PC-9 (cell line): ENCODE measurements at places on chromosomes 12 and 14.

DNA sequence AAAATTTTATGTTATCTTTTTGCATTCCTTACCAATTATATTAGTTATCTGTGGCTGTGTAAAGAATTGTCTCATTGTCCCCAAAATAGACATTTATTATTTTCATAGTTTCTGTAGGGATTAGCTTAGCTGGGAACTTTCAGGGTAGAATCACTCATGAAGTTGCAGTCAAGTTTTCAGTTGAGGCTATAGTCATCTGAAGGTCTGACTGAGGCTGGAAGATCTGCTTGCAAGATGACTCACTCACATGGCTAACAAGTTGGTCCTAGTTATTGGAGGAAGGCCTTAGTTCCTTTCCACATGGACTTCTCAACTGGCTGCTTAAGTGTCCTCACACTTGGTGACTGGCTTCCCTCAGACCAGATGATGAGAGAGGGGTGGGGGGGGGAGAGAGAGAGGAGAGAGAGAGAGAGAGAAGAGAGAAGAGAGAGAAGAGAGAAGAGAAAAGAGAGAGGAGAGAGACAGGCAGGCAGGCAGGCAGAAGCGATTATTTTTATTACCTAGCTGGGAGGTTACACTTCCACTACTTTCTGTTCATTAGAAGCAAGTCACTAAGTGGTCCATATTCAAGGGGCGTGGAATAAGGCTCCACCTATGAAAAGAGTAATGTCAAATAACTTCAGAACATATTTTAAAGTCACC is 6.4 kb downstream of the AP5M1 start:
- no peak for DNase-seq

GRCh38 chr14:66974397-66975025 is 214.7 kb upstream of the GARIN2 start:
- peak; percentile 67 for DNase-seq

DNA sequence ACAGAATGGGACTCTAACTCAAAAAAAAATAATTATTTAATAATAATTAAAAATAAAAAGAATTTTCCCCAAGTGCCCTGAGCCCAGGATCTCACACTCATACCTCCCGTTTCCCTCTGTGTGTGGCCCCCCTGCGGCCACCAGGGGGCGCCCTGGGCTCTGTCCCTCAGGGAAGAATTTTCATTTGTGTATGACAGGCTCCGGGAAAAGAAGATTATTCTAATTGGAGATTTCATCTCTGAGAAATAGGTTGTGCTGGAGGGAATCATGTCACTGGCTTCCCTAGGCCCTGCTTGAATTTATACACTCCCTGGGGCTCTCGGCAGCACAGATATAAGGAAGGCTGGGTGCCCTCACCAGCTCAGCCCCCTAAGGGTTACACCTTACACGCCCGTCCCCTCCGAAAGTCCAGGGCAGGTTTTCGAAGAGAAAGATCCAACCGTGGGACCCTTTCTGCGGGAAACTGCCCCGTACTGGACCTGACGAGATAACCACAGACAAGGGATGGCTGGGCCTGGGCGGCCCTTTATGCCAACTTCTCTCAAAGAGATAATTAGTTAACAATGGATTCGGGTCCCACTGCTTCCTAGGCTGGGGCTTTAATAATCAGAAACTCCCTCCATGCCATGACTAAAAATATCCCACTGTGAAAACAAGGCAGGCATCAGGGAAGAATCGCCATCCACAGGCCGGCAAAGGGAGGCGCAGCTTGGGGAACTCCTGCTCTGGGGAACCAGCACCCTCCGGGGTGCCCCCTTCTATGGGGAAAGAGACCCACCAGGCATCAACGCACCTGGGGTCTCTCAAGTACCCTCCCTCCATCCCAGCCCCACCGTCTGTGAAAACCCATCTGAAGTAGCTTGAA is 80.7 kb downstream of the KDM2B start:
- DNase-seq = peak; percentile 39

- no peak for DNase-seq
These were observed 79.9 kb downstream of the BCL11B start for GRCh38 chr14:99192028-99192621.

- no peak for DNase-seq
These were observed 24.7 kb upstream of the OR6J1 start for GRCh38 chr14:22668863-22669262.

DNA sequence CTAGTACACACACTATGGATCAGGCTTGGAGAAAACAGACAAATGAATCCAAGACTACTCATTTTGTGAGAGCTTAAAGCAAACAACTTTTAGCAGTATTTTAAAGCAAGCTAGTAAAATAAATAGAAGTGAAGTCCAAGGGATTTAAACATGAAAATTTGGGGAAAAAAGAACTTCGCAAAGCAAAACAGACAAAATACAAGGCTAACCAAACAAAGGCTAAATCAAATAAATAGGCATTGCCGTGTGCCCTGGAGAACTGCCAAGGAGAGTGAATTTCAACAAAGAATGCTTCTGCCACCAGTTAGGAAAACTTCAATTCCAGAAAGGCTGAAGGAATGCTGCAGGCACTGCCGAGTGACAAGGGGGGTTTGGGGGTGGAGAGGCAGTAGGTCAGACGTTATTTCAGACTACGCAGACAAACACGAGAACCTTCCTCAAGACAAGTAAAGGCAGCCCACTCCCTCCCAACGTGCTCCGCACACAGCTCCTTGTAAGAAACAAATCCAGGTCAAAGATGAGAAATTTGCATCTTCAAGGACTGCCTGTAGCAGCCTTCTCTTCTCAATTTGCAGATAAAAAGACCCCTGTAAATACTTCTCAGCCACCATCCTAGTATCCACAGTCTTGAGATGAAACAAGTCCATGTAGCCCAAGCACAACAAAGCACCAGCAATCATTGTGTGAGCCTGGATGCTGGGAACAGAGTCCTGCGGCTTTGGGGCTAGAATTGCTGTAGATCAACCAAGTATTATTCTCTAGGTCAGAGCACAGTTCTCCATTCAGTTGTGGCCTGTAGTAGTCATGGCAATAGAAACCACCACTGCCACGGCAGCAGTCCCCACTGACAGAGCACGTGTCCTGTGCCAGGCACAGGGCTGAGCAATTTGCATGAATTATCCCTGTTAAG is 43.3 kb downstream of the EFCAB11 start:
- DNase-seq = no peak

DNA sequence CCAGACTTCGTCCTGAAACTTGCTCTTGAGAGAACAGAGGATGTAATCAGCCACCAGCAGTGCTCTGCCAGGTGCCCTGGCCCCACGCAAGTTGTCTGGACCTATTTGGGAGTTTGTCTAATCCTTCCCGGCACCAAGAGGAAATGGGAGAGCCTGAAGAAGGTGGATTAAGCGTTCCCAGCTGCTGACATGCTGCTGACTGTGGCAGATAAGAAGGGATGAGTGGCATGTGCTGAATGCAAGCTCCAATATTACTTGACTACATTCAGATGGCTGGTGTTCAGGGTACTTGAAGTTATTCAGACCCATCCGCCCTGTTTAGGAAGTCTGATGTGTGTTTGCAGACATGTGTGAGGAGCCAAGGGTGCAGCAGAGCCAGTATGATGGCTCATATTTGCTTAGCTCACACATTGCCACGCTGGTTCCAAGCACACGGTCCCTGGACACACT is 440.6 kb upstream of the CCDC196 start:
- no peak for DNase-seq

DNA sequence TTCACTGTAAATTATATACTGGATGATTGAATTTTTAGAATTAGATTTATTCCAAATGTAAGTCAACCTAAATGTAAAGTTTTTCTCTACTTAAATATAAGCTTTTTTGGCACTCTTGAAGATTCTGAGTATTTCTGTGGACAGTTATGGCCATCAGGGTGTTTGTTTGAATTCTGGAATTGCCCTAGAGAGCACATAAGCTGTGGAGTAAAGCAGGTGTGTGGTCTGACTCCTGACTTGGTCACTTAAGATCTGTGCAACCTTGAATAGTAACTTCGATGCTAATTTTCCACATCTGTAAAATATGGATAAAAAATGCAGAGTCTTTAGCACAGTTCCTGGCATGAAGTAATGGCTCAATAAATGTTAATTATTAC is 64.4 kb downstream of the FUT8 start:
- DNase-seq = no peak

GRCh38 chr12:53338017-53338416 is 1.9 kb upstream of the SP7 start:
- DNase-seq = no peak

- DNase-seq = no peak
These were observed 7.4 kb downstream of the CIT start for GRCh38 chr12:119869720-119870119.

GRCh38 chr14:89906000-89906399 is 48.5 kb downstream of the EFCAB11 start:
- no peak for DNase-seq

DNA sequence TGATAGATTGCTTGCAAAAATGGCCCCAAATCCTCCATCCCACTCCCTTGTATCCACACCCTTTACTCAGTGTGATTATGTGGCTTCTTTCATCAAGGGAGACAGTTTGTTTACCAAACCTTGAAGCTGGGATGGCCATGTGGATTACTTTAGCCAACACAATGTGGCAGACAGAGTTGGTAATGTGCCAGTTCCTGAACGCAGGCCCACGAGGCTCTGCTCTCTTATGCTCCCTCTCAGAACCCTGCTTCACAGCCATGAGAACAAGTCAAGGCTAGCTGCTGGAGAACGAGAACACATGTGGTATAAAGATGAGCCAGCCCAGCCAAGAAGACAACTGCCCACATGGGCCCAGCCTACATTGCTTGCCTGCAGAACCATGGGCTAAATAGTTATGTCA is 162.3 kb downstream of the NDUFA12 start:
- DNase-seq = no peak

GRCh38 chr12:52434760-52435530 is 774 bp upstream of the KRT75 start:
- DNase-seq = no peak

DNA sequence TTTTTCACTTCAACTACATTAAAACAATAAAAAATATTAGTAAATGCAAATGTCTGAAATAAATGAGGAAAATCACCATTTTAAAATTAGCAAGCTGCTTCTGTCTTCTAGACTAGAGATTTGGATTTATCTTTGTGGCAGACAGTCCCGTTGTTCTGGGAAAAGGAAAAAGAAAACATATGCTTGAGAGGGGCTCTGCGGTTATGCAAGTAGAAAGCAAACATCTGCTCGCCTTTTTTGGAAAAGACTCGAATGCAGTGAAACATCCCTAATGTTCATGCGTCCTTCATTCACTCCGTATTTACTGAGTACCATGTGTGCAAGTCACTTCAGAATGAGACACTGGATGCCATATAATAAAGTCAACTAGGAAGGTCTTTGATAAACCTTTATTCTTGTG is 44.9 kb downstream of the IFNG start:
- DNase-seq = no peak

DNA sequence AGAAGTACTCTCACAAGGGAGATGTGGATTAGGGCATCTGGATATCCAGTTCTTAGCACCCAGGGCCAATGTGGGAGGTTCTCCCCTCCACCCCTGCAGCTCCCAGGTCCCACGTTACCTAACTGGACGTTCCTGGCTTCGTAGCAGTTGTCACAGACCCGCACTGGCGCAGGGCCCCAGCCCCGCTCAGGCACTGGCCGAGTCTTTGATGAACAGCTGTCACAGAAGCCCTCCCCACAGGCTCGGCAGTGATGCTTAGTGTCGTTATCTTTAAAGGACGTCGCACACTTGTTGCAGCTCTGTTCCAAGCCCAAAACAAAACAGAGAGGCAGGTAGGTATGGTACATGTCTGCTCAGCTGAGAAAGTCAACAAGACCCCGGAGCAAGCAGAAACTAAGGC is 48.4 kb downstream of the DCAF4 start:
- no peak for DNase-seq

DNA sequence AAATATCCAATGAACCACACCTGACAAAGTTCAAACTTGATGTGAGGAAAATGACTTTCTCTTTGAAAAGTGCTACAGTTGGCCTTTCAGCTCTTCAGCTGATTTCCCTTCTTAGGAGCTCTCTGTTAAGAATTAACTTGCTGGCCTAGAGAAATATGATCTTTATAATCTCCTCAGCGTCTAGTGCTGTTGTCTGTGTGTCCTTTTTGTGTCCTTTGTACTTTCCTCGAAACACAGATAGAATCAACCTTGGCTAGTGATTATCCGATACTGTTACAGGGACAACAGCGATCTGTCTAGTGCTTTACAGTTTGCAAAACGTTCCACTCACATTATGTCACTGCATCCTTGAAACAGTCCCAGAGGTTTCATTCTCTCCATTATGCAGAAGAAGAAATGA is 162.8 kb upstream of the RMST start:
- no peak for DNase-seq

DNA sequence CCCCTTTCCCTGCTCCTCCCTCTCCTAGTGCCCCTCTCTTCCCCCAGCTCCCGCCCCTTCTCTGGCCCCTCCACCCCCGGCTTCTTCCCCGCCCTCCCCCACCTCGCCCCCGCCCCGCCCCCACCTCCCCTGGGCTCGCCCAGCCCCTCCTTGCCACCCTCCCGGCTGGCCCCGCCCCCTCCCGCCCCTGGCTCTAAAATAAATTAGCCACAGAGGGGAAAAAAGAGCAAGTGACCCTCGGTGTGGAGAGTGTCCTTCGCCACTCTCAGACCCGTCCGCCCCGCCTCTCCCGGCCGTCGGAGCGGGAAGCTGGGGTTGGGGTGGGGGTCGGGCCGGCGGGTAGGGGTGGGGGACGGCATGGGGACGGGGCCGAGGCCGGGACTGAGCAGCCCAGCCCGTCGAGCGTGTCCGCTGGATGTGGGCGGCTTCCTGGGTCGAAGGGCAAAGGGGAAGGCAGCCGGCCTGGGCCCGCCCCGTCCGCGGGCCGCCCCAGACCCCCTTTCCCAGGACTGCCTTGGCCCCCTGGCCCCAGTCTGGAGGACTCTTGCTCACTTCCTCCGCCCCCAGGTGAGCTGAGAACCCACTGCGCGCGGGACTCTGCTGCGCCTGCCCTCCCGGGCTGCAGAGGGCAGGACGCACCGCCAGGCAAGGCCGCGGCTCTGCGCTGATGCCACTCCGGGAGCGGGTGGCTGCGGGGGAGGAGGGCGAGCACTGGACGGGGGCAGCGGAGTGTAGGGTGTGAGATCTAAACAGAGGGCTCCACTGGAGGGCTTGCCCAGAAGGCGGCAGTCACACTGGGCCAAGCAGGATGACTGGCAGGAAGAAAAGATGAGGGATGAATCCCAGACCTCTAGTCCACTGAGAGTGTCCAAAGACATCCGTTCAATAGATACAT is 570 bp upstream of the FIGNL2 start:
- no peak for DNase-seq

- no peak for DNase-seq
These were observed 8.2 kb upstream of the MIS18BP1 start for GRCh38 chr14:45261209-45261608.

DNA sequence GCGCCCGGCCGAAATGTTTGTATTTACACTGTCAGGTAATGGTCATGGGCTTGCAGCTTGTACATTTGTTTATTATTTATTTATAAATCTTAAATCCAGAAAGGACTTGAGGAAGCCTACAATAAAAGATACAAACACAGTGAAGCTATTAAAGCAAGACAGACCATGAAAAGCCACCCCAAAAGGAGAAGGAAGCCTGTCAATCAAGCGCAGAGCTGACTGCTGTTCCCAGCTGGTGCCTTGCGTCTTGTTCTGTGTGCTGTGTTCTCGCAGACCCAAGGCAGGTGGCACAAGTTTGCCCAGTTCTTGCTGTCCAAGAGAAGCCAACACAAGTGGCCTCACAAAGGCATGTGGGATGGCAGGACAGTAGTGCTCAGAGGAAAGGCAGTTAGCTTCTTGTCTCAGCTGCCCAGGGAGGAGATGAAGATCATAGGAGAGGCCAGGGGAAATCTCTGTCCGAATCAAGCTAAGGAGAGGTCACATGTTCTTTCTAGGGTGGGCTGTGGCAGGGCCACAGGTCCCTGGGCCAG is 73.2 kb downstream of the SLC25A47 start:
- DNase-seq = no peak

GRCh38 chr12:54294152-54294952 is 6.5 kb downstream of the NFE2 start:
- DNase-seq = no peak
